ENCODE measurements at places on chromosomes 13 and 19. TPM values are rescaled to one million over a fixed set of nuclear protein-coding genes. Genes with fewer than 3 reads are reported as not detected.

The CSNK1G2 gene
- 90.7 TPM for total RNA-seq

GRCh38 chr13:36130552-36131221 lies 495 bp downstream of the DCLK1 start:
- no peak overlapping the region for H3K27ac ChIP-seq

GRCh38 chr19:52722062-52723003 lies 12.5 kb downstream of the ZNF611 start:
- DNase-seq = no peak
- no peaks in the 10 kb centered on the region for H3K27me3 ChIP-seq
- peaks cover 83% of the 10 kb centered on the region for H3K36me3 ChIP-seq
- no peak overlapping the region for H3K4me3 ChIP-seq

The COLGALT1 gene
- 77.0 TPM for total RNA-seq

GRCh38 chr13:91595677-91596076 lies 197.3 kb downstream of the GPC5 start:
- H3K27ac ChIP-seq = no peak overlapping the region
- no peak for DNase-seq
- H3K4me3 ChIP-seq = no peak overlapping the region
- no peaks in the 10 kb centered on the region for H3K27me3 ChIP-seq
- H3K4me1 ChIP-seq = no peaks in the 10 kb centered on the region

Measured in activated T-helper 2 cell treated with anti-CD3 and anti-CD28 coated beads, Interferon-gamma antibody, Interleukin-2, Interleukin-4, amounts not matched to agents 10 μg/mL and 5 μg/mL and 100 μg/mL, durations not matched to agents 14 hours and 24 hours and 36 hours (primary cell).